ENCODE measurements at places on chromosomes 2 and 18.

DNA sequence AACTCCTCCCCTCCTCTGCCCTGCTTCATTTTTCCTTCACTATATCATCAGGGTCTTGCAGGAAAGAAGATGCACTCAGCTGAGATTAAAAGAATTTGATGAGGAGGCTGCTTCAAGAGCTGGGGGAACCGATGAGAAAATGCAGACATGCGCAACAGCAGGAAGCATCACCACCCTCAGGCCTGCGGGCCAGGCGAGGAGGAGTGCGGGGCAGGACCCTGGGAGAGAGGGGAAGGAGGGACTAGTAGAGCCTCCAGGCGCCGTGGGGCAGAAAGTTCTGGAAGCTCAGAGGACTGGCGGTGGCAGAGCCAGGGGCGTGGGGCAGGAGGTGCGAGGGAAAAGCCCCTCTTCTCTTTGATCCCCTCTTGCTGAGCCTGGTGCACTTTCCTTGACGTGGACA is 108.2 kb downstream of the CD226 start:
- DNase-seq, result no peak

- DNase-seq, result no peak
Observed at GRCh38 chr2:40405465-40405864, 46.4 kb downstream of the SLC8A1 start.

- peak; percentile 31 for DNase-seq
Observed at GRCh38 chr18:13221869-13222855, 3.6 kb downstream of the LDLRAD4 start.

- no peak for DNase-seq
Observed at GRCh38 chr2:223735035-223735640, 102.2 kb downstream of the AP1S3 start.

- no peak for DNase-seq
Observed at GRCh38 chr2:130825231-130825965, 11.3 kb upstream of the ARHGEF4 start.

GRCh38 chr2:64234785-64235184 is 90.6 kb upstream of the PELI1 start:
- DNase-seq, result no peak

DNA sequence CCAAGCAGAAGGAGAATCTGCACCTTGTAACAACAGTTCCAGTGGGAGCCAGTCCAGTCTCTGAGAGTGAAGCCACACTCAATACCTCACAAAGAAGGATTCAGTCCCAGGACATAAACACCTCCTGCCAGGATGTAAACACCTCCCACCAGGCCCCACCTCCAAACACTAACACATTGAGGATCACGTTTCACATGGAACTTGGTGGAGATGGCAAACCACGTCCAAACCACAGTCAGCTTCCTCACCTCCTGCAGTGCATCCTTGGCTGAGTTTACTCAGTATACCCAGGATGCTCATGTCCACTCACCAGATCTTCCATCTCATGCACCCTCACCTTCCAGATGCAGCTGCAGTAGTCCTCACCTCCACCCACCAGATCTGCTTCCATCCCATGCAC is 37.8 kb upstream of the TMEM18 start:
- DNase-seq, result no peak

DNA sequence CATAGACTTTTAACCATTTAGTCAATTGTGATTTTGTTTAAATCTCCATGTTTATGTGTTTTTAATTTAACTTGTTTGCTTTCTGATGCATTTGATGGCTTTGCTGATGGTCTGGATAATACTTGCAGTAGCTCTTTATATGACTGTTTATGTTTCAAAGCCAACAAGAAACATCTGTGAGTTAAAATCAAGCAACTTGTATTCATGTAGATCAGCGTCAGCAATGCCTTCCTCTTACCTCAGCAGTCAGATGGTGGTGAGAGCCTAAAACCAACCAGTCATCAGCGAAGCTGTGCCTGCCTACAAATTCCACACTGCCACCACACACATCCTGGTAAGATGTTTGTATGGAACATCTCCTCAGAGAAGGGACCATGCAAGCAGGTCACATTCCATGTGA is 231.9 kb downstream of the PTGR3 start:
- DNase-seq, result no peak

DNA sequence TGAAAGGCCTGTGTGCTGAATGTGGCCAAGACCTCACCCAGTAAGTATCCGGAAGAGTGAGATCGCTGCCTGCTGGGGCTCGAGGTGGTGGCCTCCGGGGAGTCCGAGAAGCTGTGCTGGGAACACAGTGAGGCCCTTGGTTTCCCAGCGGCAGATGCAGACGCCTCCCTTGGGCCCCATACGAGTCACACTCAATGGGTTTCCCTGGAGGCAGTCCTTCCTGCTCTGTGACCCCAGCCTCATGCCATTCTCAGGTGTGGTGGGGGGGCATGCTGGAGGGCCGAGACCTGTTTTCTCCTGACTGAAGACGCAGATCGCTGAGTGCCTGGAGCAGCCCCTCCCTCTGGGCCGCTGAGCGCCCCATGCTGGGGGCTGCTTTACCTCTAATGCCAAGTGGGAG is 15.7 kb downstream of the CTDP1 start:
- DNase-seq, result no peak

- no peak for DNase-seq
Observed at GRCh38 chr2:154568413-154568812, 130.1 kb upstream of the KCNJ3 start.

DNA sequence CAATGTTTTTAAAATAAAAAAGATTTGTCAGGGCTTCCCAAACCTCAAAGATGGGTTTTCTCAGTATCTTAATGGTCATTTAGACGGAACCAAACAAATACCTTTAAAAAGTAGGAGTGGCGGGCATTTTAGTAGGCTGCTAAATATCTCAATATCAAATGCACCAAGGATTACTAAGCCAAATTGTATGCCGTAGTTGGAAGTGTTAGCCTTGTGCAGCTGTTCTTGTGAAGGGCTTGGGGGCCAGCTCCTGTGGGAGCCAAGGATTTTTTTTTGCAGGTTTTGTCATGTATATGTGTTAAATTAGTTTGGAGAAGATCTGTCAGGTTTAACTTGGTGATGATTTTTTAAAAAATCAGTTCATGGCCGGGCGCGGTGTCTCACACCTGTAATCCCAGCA is 52.1 kb downstream of the ACTR2 start:
- DNase-seq, result no peak

DNA sequence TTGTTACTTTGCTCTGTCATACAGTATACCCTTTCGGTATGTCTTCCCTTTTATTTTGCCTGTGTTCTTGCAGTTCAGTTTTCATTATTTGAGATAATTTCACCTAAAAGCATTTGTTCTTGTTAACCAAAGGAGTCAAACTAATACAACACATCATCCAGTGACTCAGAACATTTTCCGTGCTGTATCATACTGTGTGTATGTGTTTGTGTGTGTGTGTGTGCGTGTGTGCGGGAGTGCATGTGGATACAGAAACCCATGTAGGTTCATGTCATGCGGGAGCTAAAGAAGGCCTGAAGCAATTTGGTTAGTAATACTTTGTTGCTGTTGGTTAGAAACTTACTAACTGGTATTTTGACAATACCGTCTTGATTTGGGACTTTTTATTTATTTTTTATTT is 60.0 kb downstream of the CEP192 start:
- DNase-seq, result no peak

GRCh38 chr2:159612255-159612901 is 4.0 kb downstream of the BAZ2B start:
- no peak for DNase-seq

DNA sequence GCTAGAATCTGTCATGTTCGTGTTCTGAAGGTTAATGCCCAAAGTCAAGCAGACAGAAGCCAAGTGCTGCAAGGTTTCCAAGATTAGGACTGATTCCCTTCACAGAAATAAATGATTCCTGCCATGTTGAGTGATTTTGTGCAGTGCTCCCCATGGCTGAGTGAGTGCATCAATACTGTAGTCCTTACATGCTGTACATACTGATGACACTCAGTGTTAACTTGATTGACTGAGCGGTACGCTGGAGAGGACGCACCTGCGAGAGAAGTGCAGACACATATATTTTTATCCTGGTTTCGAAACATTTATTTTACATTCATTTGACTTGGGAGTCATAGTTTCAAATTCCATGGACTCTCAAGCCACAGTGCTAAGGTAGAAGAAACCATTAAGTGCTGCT is 92.0 kb downstream of the ASXL3 start:
- peak; percentile 40 for DNase-seq

DNA sequence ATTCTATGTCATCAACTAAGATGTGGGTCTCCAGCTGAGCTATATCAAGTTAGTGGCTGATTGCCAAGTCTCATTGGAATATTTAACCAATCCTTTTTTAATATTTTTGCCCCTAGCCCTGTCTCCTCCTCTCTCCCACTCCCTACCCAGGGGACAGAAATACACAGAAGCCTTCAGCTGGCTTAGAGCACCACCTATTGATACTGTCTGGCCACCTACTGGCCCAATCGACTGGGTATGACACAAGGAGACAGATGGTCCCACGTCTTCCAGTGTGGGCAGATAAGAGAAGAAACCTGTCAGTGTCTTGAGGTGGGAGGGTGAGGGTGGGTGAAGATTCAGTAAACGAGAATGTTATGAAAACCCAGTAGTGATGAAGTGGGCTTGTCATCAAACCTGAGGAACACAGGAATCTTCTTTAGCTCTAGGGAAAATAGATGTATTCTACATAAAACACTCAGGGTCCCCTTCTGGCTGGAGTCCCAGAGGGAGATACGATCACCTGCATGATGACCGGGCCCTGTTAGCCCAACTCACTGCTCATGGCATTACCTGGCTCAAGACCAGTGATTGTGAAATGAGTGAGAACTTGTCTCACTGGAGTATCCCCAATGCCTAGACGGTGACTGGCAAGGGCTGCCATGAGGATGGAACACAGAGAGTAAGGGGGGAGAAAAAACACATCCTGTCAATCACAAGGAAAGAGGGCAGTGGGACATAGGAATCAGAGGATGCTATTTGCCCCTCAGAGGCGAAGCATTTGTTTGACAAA is 26.7 kb downstream of the POLR1A start:
- no peak for DNase-seq

- no peak for DNase-seq
Observed at GRCh38 chr18:42736074-42736473, 379.4 kb downstream of the RIT2 start.

DNA sequence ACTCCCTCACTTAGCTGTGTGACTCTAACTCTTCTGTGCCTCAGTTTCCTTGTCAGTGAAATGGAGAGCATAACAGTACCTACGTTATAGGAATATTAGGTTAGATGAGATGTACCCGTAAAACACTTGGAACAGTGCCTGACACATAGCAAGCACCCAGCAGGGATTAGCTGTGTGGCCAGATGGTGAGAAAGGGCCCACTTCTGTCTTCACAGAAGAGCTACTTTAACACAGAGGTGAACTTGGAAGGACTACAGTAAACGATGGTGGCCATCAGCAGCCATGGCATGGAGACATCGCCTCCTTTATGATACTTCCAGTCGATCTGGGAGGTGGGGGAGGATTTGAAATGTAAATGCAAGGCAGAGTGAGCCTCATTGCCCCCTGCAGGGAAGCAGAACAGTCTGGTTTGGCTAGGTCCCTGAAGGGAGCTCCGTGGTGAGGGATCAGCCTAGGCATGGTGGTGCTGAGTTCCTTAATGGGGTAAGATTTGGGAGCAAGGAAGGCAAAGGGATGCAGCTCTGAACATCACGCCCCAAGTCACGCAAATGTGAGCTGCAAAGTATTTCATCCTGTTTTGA is 101.7 kb upstream of the ALPP start:
- DNase-seq, result no peak

GRCh38 chr2:79554899-79555298 is 42.0 kb downstream of the CTNNA2 start:
- no peak for DNase-seq

DNA sequence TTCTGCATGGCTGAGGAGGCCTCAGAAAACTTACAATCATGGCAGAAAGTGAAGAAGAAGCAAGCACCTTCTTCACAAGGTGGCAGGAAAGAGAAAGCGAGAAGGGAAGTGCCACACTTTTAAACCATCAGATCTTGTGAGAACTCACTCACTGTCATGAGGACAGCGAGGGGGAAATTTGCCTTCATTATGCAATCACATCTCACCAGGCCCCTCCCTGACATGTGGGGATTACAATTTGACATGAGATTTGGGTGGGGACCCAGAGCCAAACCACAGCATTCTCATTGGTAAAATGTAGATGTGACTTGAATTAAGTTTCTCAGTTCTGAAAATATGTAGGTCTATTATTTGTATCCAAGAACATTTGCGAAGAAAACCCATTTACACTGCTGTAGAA is 854.8 kb downstream of the EPHA4 start:
- DNase-seq, result no peak

Data from HEK293T (cell line).